ENCODE measurements at places on chromosomes 7 and 10. TPM values are rescaled to one million over a fixed set of nuclear protein-coding genes. Genes with fewer than 3 reads are reported as not detected.

GRCh38 chr10:33265621-33266020, 68.8 kb downstream of the NRP1 start:
- H3K27me3 ChIP-seq, result no peaks in the 10 kb centered on the region
- no peak overlapping the region for H3K4me3 ChIP-seq
- H3K4me1 ChIP-seq, result peaks cover 55% of the 10 kb centered on the region
- peak overlapping the region; percentile 65 for H3K27ac ChIP-seq

- peak overlapping the region; percentile 78 for H3K27ac ChIP-seq
- no peak for DNase-seq
- H3K36me3 ChIP-seq, result no peaks in the 10 kb centered on the region
- no peak overlapping the region for H3K4me3 ChIP-seq
These were observed 14.1 kb upstream of the DDIT4 start for GRCh38 chr10:72259491-72260238.

GRCh38 chr10:44116474-44116873, 268.4 kb downstream of the CXCL12 start:
- no peaks in the 10 kb centered on the region for H3K36me3 ChIP-seq
- DNase-seq, result no peak
- no peak overlapping the region for H3K4me3 ChIP-seq
- no peaks in the 10 kb centered on the region for H3K4me1 ChIP-seq
- no peaks in the 10 kb centered on the region for H3K27me3 ChIP-seq

GRCh38 chr7:155343661-155344121, 46.0 kb downstream of the INSIG1 start:
- no peak overlapping the region for H3K4me3 ChIP-seq
- H3K4me1 ChIP-seq, result no peaks in the 10 kb centered on the region
- H3K27ac ChIP-seq, result no peak overlapping the region
- peaks cover 23% of the 10 kb centered on the region for H3K27me3 ChIP-seq
- no peak for DNase-seq

NPC1L1 gene
- 0.04 TPM for total RNA-seq

- H3K27me3 ChIP-seq, result peaks cover 7% of the 10 kb centered on the region
- no peak overlapping the region for H3K27ac ChIP-seq
- H3K36me3 ChIP-seq, result no peaks in the 10 kb centered on the region
- H3K4me1 ChIP-seq, result no peaks in the 10 kb centered on the region
- no peak overlapping the region for H3K4me3 ChIP-seq
These were observed 3.2 kb downstream of the SFRP5 start for GRCh38 chr10:97768322-97769315.

DNA sequence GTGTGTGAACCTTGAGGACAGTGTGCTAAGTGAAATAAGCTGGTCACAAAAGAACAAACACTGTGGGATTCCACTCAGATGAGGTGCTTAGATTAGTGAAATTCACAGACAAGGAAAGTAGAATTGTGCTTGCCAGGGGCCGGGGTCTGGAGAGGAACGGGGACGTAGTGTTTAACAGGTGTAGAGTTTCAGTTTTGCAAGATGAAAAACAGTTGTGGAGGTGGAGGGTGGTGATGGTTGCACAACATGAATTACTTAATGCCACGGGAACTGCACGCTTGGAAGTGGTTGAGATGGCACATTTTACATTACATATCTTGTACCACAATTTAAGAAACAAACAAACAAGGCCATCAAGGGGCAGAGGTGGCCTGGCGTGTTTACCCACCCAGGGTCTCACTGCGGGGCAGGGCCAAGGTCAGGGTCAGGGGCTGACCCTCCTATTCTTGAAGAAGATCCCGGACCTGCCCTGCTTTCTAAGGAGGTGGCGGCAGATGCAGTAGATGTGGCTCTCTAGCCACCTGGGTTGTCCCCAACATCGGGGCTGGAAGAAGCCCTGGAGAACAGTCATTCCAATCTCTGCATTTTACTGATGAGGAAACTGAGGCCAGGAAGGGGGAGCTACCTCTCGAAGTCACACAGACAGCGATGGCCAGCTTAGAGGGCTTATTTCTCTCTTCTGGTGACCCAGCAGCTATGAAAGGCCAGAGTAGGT, 91.5 kb upstream of the LRRC4 start:
- no peak overlapping the region for H3K4me3 ChIP-seq
- no peak for DNase-seq
- no peak overlapping the region for H3K27ac ChIP-seq
- H3K36me3 ChIP-seq, result no peaks in the 10 kb centered on the region
- H3K4me1 ChIP-seq, result no peaks in the 10 kb centered on the region

DNA sequence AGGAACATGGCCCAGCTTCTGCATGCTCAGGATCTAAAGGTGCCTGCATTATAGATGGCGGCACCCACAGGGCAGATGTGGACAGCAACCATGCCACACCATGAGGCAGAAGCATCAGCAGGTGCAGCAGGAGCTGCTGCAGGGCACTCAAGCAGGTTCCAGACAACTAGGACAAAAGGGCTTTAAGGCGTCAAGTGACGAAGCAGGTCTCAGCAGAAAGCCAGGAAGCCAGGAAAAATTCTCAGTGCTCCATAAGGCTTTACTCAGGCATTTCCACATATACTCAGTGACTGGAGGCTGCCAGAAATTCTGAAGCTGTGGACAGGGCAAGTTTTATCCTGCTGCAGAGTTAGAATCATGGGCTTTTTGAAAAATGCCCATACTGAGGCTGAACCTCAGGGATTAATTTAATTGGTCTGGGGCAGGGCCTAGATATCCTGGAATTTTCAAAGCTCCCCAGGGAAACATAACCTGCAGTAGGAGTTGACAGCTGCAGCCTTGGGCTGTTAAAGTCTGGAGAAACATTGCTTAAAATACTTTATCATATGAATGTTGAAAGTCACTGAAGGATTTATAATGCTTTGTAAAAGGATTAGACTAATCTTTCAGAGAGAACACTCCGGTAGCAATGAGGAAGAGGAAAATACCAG, 68.1 kb upstream of the RNF148 start:
- H3K4me3 ChIP-seq, result no peak overlapping the region
- DNase-seq, result no peak
- H3K4me1 ChIP-seq, result no peaks in the 10 kb centered on the region
- H3K36me3 ChIP-seq, result no peaks in the 10 kb centered on the region
- no peaks in the 10 kb centered on the region for H3K27me3 ChIP-seq
